ENCODE measurements at places on chromosomes 2 and 18. TPM values are rescaled to one million over a fixed set of nuclear protein-coding genes. Genes with fewer than 3 reads are reported as not detected.

Gene MROH2A
- 10.7 TPM for total RNA-seq

Gene PRSS56
- 1.2 TPM for total RNA-seq

Gene IGFBP2
- 100 TPM for total RNA-seq

Gene RGPD8
- total RNA-seq = 33.0 TPM

Gene ADGRF3
- total RNA-seq = 1.0 TPM

Gene CDCA7
- 10.8 TPM for total RNA-seq

Gene LTBP1
- 51.5 TPM for total RNA-seq

Gene LIMS1
- total RNA-seq = 94.1 TPM

Gene C2orf78
- total RNA-seq = 3.5 TPM

Gene TCF7L1
- total RNA-seq = 6.7 TPM

Gene FIGN
- 3.9 TPM for total RNA-seq
